ENCODE measurements at places on chromosomes 16 and 17. TPM values are rescaled to one million over a fixed set of nuclear protein-coding genes. Genes with fewer than 3 reads are reported as not detected.
A peak's percentile ranks its signal among the peaks of the same experiment; 100 is the strongest.

NUPR1 gene
- total RNA-seq = not detected

CNTROB gene
- 54.7 TPM for total RNA-seq

SLC5A11 gene
- 0.07 TPM for total RNA-seq

GGA3 gene
- total RNA-seq = 93.4 TPM

DNA sequence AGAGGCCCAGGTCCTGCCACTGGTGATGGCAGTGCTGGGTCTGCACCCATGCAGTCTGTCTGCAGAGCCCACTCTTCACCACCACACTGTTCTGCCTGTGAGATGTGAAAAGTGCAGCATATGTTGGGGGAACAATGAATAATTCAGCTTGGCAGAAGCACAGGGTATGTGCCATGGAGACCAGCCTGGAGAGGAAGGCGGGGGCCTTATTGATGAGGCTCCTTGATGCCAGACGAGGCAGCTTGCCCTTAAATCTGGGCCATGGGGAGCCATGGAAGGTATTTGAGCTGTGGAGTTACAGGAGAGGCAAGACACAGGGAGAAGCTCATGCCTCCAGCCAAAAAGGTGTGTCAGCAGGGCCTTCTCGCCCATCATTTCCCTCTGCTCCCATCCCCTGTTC lies 124.7 kb downstream of the C16orf78 start:
- H3K36me3 ChIP-seq = no peaks in the 10 kb centered on the region
- no peak for DNase-seq
- H3K27ac ChIP-seq = no peak overlapping the region
- H3K4me3 ChIP-seq = no peak overlapping the region
- no peaks in the 10 kb centered on the region for H3K4me1 ChIP-seq

- no peaks in the 10 kb centered on the region for H3K27me3 ChIP-seq
- H3K4me3 ChIP-seq = no peak overlapping the region
- peaks cover 71% of the 10 kb centered on the region for H3K36me3 ChIP-seq
- no peak for DNase-seq
- H3K4me1 ChIP-seq = peaks cover 75% of the 10 kb centered on the region
- H3K27ac ChIP-seq = peak overlapping the region; percentile 72
Measured at GRCh38 chr16:57028086-57028485, 38.7 kb downstream of the NLRC5 start.

- no peak overlapping the region for H3K4me3 ChIP-seq
- H3K4me1 ChIP-seq = peaks cover 10% of the 10 kb centered on the region
- H3K36me3 ChIP-seq = peaks cover 2% of the 10 kb centered on the region
- DNase-seq = no peak
Measured at GRCh38 chr17:8324132-8324531, 14.1 kb downstream of the ARHGEF15 start.

- peaks cover 4% of the 10 kb centered on the region for H3K4me1 ChIP-seq
- no peak overlapping the region for H3K27ac ChIP-seq
- peaks cover 26% of the 10 kb centered on the region for H3K36me3 ChIP-seq
Measured at GRCh38 chr16:67648088-67648763, 3.3 kb downstream of the CARMIL2 start.

- no peaks in the 10 kb centered on the region for H3K27me3 ChIP-seq
- H3K4me1 ChIP-seq = peaks cover 22% of the 10 kb centered on the region
- H3K4me3 ChIP-seq = peak overlapping the region; percentile 82
- peak overlapping the region; percentile 61 for H3K27ac ChIP-seq
- H3K36me3 ChIP-seq = peaks cover 29% of the 10 kb centered on the region
Measured at GRCh38 chr17:82419540-82419939, 1.2 kb upstream of the OGFOD3 start.

- peaks cover 49% of the 10 kb centered on the region for H3K36me3 ChIP-seq
- DNase-seq = no peak
- no peaks in the 10 kb centered on the region for H3K4me1 ChIP-seq
- no peak overlapping the region for H3K4me3 ChIP-seq
- no peak overlapping the region for H3K27ac ChIP-seq
Measured at GRCh38 chr17:82930043-82930923, 90.5 kb upstream of the ZNF750 start.
